ENCODE measurements at places on chromosomes 11 and 22.
A peak's percentile ranks its signal among the peaks of the same experiment; 100 is the strongest.

- DNase-seq = no peak
Measured at GRCh38 chr11:80846979-80847378, 1406.1 kb upstream of the TENM4 start.

DNA sequence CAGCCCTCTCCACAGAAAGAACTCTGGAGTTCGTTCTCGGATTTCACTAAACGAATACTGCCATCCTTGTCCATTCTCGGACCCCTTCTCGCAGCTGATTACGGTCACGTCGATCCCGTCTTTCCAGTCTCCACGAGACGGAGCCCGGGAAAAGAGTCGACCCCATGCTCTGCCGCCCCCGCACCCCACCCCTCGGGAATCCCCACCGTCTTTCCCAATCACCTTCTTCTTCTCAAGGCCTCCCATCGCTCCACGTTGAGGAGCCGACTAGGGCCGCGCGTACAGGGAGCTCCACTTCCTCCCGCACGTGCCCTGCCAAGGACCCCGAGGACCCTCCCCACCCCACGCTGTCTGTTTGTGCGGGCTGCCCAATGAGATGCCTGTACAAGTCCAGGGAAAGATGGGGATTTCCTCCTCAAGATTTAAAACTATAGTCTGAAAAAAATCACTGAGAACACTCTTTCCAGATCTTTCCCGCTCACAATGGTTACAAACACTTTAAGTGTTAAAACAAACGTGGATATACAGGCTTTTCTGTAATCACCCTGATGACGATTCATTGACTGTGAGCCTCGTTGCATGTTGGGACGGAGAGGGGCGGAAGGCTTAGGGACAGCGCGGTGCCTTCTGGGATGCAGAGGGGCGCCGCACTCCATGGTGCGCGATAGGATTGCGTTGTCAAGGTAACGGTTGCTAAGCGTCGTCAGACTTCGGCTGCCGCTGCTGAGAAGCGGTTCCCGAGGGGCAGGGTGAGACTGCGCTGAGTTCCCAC is at the start of gene PES1:
TSS of gene PES1 (minus strand) at position 323 of the 772 bp plus-strand sequence. CDS start at position 246, 77 bp downstream.
- DNase-seq = peak; percentile 95

GRCh38 chr22:24758164-24758799 is 16.2 kb downstream of the PIWIL3 start:
- DNase-seq = no peak

DNA sequence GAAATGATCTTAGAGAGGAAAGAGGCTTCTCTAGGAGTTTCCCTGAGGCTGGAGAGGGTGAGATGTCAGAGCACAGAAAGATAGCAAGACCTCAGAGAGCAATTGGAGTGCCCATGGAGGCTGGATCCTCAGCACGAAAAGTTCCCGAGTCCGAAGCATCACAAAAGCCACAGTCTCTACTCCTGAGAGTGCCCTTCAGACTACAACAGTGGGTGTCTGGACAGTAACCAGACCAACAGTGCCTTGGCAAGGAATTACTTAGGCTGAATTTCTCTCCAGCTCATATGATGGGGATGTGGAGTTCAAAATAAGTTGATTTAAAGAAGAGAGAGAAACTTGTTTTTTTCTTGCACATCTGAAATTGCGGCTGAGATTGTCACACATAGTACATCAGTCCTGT is 31.9 kb upstream of the PSMA1 start:
- no peak for DNase-seq

GRCh38 chr11:58573451-58574104 is 2.1 kb downstream of the LPXN start:
- DNase-seq = peak; percentile 70

DNA sequence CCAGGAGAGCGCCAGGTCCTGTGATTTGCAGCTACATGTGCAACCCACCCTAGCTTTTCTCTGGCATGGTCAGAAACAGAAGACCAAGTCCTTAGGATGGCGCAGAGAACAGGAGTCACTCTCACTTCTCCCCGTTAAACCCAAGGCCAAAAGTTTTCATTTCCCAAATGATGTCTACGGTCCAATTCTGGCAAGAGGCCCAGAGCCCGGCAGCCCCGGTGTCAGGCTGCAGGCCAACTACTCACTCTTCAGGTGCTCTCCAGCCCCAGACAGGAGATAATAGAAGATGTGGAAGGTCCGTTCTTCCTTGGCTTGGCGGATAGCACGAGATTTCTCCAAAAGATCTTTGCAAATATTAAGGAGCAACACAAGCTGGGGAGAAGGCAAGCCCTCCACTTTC is 67.2 kb downstream of the MYH9 start:
- DNase-seq = no peak

DNA sequence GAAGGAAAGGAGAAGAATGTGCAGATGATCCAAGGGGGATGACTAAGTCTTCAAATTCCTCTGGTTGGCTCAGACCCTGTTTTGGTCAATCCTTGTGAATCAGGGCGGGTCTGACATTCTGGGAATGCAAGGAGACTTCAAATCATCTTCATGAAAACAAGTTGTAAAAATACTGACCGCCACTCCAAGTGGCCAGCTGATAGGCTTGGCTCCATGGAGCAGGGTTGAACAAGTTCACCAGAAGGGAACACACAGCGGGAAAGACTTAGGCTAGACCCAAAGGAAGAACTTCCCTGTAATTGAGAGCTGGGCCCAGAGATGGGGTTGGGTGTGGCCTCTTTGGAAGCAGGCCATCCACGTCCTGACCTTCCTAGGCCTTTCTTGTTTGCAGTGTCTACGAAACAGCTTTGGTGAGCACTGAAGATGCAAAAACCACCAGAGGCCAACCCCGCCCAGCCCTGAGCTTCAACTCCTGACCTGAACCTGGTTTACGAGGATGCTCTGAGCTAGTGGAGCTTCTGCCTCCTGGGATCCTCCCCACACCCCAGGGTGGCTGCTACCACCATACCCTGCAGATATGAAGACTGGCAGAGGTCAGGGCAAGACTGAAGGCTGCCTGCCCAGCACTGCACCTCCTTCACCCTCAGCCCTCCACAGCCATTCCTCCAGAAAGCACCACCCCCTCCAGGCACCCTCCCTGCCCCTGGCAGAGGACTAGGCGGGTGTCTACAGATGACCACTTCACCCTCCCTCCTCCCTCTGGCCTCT is 26.1 kb downstream of the GDPD5 start:
- DNase-seq = peak; percentile 95

- DNase-seq = no peak
Measured at GRCh38 chr11:1219446-1219833, 3.4 kb upstream of the MUC5B start.

- DNase-seq = no peak
Measured at GRCh38 chr11:114155116-114155515, 95.6 kb downstream of the ZBTB16 start.

GRCh38 chr11:32065865-32066629 is 24.8 kb upstream of the RCN1 start:
- DNase-seq = no peak

- DNase-seq = peak; percentile 2
Measured at GRCh38 chr11:112961146-112961668, at the start of gene NCAM1. Gene NCAM1, plus strand, starts transcription at chr11:112961420.

- no peak for DNase-seq
Measured at GRCh38 chr11:134270250-134270714, 5.9 kb upstream of the GLB1L3 start.

GRCh38 chr11:119776651-119777050 is 47.7 kb upstream of the NECTIN1 start:
- DNase-seq = no peak

DNA sequence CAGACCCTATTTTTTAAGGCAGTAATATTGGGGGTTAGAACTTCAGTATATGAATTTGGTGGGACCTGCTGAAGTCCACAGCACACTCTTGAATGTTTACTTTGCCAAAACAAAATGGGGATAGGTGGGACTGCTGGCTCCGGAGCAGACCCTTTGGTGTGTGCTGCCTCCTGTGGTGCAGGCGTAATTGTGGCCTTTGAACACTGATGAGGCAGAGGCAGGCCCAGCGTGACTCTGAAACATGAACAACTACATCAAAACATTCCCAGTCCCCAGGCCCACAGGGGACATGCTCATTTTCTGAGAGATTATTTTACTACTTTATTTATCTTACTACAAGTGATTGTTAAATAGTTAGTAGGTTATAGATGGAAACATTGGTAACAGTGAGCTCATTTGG is 225.0 kb upstream of the TBCEL start:
- no peak for DNase-seq

- no peak for DNase-seq
Measured at GRCh38 chr22:17783312-17783711, 9.0 kb upstream of the BID start.

- DNase-seq = no peak
Measured at GRCh38 chr11:64656862-64657261, 65.8 kb downstream of the SLC22A12 start.

DNA sequence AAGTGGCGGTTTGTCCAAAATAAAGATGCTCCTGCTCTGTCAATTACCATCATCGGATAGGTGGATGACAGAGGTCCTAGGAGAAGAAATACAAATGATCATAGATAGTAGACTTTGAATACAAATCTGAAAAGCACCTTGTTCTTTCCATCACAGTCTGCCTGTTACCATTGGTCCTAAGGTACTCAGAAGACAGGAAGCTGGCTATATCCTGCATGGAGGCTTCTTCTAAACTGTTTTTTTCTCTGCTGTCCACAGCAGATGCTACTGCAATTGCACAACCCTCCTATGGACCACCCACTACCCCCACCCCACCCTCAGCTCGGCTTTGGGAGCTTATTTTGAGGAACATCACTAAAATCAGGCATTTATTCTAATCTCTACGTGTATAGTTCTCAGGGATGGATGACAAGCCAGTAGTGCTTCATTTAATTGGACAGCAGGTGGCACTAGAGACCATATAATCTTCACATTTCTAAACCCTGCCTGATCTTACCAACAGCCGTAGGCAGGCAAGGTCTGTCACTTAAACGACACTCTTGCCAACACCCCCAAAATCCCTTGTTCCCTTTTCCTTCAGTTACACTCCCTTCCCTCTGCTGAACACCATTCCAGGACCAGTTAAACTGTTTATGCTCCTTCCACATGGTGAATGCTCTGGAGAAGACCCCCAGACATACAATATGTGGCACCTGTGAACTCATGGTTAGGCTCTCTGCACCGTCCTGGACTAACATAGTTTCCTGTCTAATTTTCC is 6.6 kb upstream of the PTS start:
- DNase-seq = peak; percentile 47

GRCh38 chr22:47835726-47836125 is 1073.3 kb downstream of the TBC1D22A start:
- peak; percentile 14 for DNase-seq

DNA sequence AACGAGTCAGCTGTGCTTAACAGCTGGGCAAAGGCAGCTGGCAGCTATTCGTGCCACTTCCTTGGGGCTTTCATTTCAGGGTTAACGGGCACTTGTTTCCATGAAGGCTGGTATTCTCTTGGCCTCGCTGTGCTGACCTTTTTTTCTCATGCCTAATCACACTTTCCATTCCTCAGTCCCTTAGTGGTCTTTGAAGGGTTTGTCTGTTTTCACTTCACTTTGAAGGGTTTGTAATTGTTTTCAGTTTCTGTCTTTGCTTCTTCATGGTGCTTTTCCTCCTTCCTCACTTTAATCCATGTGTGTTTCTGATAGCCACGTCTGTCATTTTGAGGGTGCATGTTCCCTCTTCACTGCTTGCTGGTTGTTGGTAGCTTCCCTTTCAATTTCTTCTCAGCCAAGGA is 24.6 kb downstream of the PPIL2 start:
- DNase-seq = no peak

DNA sequence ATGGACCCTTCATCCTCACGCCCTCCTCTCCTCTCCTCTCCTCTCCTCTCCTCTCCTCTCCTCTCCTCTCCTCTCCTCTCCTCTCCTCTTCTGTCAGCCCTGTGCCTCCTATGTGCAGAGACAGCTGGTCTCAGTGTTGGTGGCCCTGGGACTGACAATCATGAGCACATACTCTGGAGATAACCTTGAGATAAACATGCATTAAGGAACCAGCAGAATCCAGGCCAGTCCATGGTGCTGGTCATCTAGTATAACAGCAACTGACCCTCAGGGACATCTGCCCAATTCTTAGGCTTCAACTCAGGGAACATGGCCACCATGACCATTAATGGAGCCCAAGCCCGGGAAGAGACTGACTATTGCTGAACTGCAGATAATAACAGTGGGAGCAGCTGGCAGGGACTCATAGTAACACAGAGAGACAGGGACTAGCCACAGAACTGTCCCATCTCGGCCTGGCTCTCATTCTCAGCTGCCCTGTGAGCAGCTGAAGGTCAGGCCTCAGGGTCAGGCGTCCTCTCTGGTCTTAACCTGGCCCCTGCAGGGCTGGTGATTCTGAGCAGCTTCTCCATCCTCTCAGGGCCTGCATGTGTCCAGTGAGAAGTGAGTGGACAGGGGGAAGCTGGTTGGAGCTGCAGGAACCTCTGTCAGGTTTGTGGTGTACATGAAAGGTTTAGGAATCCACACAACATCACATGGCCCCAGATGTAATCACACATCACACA is 45.4 kb downstream of the GGTLC2 start:
- no peak for DNase-seq

DNA sequence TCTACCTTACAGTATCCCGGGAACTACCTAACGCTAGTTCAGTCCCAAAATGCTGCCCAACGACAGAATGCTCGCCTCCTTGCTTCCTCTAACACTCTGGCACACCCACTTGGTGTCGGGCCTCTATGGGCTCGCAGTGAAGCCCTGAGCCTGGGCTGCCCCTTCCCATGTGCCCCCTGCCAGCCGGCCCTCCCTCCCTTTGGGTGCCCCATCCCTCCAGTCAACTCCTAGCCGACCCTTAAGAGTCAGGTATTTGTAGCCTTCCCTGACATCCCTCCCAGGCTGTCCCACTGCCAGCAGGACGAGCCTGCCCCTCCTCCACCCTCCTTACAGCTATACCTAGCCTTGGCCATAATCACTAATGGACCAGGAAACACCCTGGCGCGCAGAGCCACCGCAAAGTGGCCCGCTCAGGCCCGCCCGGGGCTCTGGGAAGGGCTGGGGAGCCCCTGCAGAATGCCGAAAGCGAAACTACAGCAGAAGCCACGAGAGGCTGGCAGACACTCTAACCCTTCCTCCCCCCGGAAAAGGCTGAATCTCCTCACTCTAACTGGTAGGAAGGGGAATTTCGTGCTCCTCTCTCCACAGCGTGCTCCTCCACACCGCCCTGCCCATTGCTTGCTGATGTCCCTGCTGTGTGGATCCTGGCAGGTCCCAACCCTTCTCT is 8.2 kb downstream of the CBX7 start:
- DNase-seq = peak; percentile 14

DNA sequence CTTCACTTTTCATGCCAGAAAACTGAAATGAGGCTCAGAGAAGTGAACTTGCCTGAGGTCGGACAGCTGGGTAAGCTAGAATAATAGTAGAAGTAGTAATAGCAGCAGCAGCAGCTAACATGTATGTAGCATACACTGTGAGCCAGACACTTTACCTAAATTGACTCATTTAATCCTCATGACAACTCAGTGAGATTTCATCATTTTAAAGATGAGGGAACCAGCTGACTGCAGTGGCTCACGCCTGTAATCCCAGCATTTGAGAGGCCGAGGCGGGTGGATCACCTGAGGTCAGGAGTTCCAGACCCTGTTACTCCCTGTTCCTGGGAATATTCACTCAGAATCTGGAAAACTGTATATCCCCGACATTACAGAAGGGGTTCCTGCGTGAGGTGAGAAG is 154.5 kb downstream of the DBX1 start:
- DNase-seq = no peak

DNA sequence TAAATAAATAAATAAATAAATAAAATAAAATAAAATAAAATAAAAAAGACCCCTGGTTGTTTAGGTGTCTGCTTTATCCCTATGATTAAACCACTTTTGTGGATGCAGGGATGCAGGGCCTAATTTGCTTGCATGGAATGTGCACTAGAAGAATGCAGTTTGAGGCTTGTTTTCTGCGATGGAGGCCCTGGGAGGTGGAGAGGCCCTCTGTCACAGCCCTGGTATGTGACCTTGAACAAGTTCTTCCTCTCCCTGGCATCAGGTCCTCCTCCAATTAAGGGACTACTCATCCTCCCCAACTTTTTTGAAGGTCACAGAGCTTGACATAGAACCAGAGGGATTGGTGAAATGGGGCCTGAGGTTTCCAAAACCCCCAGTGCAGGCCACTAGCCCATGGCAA is 22.7 kb downstream of the KCNJ4 start:
- DNase-seq = no peak
